Regular cardiac myocyte (primary cell): ENCODE measurements at places on chromosomes 2 and 18. TPM values are rescaled to one million over a fixed set of nuclear protein-coding genes. Genes with fewer than 3 reads are reported as not detected.

Gene LIMS2
- 2.7 and 4.8 TPM in 2 replicates for total RNA-seq

Gene FAM110C
- under 0.01 and 1.4 TPM in 2 replicates for total RNA-seq

Gene FLACC1
- total RNA-seq, result 0.38 and 1.4 TPM in 2 replicates

Gene DNAJC27
- total RNA-seq, result 1.9 and 5.6 TPM in 2 replicates

Gene CRYBA2
- total RNA-seq, result not detected in 2 replicates

Gene REG1B
- not detected in 2 replicates for total RNA-seq

Gene FAM124B
- 0.38 and 0.56 TPM in 2 replicates for total RNA-seq

Gene CIB4
- not detected in 2 replicates for total RNA-seq

Gene SULT1C2
- total RNA-seq, result under 0.01 and 0.85 TPM in 2 replicates

Gene LDAH
- total RNA-seq, result 15.7 and 20.3 TPM in 2 replicates
